Effector CD4-positive, alpha-beta T cell (primary cell): ENCODE measurements at places on chromosomes 2 and 18.

DNA sequence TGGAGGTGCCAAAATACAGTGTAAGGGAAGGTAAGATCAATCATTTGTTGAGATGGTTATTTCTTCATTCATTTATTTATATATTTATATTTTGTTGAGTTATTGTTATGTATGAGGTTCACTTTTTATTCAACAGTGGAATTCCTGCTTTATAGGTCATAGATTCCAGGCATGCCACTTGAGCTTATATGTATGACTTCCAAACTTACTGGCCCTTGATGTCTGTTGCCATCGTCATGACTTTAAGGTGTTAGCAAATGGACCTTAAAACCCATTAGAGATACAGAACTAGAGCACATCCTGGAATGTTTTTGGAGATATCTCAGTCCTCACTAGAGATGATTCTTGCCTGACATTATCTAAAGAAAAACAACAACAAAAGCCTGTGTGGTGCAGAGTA, 25.9 kb downstream of the CCDC85A start:
- no peak for DNase-seq

DNA sequence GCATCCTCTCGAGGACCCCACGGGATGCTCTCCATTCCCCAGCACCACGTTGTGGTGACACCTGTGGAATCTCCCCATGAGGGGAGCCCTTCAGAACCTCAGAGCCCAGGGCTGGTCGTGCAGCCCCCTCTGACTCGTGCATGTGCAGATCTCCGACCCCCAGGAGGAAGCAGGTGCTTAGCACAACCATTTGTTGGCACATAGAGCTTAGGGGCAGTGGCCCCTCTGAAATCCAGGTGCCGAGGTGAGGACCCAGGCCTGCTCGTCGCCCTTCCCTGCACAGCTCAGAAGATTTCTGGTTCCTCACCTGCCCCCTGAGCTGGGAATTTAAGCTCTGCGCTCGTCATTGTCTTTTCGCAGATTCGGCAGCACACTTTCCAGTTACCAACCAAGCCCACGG, 1.3 kb upstream of the OTOS start:
- DNase-seq: no peak

DNA sequence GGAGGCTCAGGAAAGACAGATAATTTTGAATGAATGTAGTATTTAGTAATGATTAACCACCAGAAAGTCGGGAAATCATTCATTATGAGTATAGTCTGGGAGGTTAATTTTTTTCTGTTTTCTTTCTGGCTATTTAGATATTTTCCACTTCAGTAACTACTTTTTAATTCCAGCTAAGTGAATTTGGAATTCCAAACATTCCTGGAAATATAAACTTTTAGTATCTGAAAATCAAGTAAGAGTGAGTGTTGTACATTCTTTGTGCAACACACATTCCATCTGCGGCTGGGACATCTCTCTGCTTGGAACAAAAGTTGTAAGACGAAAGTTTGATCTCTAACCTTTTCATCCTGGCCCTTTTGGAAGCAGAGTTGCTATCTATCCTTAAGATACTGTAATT, 275.7 kb upstream of the SPRED2 start:
- DNase-seq: no peak

DNA sequence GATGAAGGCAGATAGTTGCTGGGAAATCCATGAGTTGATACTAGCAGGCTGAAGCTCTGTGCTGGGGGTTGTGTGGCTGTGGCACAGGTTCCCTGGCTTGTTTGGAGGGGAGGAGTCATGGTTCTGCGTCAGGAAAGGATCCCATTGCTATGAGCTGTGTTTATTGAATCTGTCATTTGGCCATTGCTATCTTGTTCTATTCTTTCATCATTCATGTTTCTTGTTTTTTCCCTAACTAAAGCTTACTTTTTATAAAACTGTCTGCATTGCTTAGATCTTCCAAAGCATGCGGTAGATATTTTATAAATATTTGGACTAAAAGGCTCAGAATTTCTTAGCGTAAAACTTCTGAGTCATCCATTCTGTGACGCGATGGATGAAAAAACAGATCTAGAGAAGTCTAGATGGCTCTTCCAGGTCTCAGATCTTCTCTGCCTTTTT, 335.3 kb downstream of the PTPRM start:
- no peak for DNase-seq

DNA sequence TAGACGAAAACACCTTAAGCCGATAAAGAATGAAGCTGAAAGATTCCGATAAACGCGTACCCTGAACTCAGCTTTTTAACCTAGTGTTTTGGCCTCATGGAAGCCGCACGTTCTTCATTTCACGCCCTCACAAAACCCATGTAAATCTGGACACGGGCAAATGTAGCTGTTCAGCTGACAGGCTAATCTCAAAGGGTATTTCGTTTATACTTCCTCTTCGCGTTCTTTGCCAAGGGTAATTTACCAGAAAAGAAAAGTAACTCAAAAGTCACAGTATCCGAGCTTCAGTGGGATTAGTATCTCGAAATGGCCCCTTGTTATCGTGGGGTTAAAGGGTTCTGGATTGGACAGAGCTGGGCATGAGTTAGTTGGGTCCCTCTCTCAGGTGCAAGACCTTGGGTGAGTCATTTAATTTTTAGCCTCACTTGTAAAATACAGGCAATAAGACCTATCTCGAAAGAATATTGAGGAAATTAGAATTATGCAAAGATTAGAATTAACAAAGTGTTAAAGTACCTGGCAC, 22.0 kb upstream of the STPG4 start:
- no peak for DNase-seq

DNA sequence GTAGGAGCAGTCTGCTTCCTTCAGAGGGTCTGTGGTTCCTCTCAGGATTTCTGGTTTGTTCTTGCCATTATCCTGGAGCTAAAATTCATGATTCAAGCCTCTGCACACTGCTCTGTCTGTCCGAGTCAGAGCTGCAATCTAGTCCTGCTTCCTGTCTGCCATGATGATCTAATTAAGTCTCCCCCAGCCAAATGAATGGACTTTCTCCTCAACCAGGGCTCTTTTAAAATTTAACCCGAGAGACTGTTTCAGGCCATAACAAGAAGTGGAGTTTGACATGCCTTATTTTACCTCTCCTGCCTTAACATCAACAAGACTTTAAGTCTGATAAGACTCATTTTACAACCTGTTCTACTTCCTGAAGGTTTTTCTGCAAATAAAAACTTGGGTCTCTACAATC, 1009.6 kb upstream of the DDX18 start:
- DNase-seq: no peak

DNA sequence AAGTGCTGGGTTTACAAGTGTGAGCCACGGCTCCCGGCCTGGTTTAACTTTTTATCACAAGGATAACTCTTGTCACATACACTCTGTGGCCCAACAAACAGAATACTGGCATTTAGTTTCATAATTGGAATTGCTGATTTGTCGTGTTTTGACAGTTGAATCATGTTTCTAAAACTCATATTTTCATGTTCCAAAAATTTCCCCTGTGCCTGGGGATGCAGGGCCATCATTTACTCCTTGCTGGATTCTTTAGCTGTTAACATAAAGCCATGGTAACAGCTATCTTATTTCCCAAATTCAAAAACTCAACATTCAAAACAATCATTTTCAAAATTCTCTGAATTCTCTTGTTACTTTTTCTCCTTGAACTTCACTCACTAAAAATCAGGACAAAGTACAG, 16.5 kb upstream of the ATG16L1 start:
- no peak for DNase-seq

DNA sequence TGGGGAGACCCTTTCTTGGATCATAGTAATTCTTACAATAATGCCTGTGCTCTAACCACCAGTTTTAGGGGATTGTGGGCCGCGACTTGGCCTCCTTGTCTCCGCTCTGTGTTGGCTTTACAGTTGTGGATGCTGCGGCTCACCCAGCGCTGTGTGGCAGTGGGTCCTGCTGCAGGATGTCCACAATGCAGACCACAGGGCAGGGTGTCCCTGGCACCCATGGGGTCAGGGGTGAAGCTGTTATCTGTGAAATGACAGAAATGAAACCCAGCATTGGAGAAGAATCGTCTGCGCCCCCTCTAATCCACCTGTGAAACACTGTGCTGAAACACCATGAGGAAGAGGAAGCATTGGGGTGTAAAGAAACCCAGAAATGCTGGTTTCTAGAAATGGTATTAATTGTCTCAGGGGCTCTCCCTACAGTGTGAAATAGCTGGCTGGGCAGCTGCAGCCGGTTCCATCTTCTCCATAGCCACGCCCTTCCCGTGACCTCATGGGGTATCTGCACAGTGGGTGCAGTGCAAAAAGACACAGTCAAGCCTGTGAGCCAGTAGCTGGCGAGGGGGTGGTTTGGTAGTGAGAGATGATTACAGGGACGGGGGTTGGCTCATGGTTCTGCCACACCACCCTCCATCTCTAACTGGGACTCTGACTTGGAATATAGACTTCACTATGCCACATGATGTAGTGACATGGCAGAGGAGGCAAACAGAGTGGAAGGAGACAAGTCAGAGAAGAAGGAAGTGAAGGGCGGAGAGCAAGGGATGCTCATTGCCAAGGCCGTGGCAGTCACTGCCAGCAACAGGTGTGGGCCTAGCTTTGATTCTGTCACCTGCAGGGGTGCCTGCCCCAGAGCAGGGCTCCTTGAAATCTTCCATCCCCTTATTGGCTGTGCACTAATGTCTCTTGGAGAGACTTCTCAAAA, 16.2 kb downstream of the INPP4A start:
- DNase-seq: peak; percentile 62

GRCh38 chr2:95057535-95058370, 32.2 kb downstream of the MAL start:
- no peak for DNase-seq

DNA sequence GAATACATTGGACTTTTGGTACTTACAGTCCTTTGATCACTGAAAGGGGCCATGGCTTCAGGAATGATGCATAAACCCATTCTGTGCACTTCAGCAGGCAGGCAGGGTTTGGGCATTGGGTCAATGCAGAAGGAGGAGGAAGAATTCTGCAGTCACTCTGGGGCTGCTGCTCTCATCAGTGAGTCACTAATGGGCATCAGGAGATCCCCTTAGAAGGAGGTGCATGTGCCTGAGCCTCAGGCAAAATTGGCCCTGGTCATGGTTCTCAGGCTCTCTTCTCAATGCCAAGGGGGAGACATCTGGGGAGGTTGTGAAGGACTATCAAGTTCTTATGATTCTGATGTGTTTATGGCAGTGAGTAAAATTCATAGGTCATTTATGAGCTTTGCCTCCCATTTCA, 52.0 kb upstream of the TNP1 start:
- no peak for DNase-seq

DNA sequence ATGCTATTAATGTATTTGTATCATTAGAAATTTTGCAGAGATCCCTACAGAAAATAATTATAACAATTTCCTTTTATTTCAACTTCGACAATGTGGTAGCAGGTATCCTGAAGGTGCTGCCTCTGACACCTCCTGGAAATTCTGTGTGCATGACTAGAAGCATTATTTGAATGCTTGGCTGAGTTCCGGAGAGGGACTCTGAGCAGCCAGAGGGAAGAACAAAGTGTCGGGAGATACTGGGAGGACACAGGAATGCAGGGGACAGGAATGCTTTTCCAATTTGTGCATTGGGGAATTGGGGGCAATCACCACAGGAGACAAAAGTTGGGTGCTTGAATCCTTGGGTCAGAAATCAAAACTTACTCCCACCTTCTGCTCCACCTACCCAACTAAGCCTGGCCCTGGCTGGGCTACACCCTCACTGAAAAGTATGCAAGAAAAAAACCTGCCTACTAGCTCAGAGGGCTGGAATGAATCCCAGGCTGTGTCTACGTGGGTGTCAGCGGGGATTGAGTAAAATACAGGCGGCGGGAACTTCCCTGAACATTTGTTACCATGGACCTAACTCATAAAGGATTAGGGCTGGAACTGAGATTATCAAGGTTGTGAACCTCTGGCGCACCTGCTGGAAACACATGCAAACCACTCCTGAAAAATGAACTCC, 299.3 kb downstream of the SOX11 start:
- DNase-seq: no peak

GRCh38 chr18:80225685-80226084, 21.6 kb downstream of the PARD6G start:
- no peak for DNase-seq
